T-cell (primary cell): ENCODE measurements at places on chromosomes 5 and 9.

DNA sequence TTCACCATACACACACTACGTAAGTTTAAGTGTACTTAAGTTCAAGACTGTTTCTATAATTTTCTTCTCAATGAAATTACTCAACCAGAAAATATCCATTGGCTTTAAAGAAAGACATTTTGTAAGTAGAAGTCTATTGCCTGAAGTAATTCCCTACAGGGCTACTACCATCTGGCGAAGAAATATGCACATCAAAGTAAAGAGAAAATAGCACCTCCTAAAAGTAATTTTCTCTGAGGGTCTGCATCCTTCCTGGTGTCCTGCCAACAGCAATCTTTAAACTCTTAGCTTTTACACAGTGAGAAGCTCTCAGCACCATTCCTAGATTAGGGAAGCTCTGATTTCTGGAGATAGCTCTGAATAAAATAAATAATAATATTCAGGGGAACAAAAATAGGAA, 498.5 kb upstream of the TYRP1 start:
- DNase-seq, result no peak

DNA sequence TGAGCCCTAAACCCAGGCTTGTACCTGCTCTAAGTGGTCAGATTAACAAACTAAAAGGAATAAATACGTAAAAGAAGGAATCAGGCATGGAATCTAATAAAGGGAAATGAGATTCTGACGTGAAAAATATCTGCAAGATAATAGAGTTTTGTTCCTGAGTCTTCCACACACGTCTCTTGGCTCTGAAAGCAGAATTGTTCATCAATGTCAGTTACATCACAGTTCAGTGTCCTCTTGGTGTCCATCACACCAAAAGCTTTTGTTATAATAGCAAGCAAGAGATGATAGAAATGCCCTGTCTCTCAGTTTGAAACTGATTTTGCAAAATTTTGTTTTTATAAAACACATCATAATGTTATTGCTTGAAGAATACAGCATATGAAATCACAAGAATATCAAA, 34.7 kb upstream of the NMUR2 start:
- no peak for DNase-seq

GRCh38 chr5:128305341-128305740, 221.8 kb downstream of the SLC12A2 start:
- no peak for DNase-seq

DNA sequence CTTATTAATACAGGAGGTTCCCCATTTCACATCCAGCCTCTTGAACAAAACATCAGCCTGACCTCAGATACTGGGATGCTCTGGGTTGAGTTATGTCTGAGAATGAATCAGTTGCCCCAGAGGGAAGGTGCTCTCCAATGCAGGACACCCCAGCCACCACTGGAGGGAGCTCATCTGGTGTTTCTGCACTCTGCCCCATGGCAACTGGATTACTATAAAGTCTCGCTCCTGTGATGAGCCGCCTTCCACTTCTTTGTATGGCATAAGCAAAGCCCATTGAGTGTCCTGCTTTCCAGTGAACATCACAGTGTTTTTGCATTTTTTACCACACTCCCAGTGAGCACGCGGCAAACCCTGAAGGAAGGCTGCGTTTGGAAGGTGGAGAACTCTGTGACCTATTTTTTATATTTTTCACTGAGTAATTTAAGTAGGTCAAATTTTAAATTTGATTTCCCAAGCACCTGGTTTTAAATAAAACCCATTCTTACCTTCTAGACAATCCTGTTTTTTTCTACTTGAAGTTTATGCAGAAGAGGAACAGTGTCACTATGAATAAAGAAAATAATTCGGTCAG, 176.9 kb upstream of the WWC1 start:
- no peak for DNase-seq

DNA sequence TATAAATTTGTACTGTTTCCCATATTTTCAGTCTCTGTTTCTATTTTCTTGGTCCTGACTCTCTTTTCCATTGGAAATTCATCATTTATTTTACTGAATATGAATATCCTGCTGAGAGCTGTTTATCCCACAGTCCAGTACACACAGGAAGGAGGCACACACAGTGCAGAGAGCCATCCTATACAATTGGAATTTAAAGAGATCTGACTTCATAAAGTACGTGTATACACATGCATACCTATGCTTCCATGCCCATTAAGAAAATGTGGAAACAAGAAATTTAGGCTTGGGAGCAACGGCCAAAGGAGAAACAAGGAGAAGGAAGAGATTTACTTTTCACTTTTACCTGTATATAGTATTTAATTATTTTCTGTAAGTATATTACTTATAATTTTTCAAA, 99.2 kb downstream of the NFIB start:
- no peak for DNase-seq

DNA sequence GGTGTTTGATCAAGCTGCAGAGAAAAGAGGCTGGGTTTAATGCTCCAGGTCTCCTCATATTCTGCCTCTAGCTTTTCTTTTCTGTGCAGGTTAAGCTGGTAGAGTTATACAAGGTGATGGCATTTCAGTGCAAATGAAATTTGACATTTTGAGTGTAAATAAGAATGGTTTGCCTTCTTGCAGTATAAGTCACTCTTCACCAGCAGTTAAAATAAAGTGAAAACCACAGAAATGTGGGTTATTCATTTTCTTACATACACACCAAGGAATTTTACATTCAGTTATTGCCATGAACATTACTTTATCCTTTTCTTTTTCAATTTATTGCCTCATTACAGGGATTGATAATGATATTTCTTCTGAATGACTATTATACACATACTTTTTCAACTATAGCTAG, 337.5 kb upstream of the PCSK5 start:
- no peak for DNase-seq

- no peak for DNase-seq
Observed at GRCh38 chr9:135363596-135363995, 116.0 kb upstream of the PPP1R26 start.

DNA sequence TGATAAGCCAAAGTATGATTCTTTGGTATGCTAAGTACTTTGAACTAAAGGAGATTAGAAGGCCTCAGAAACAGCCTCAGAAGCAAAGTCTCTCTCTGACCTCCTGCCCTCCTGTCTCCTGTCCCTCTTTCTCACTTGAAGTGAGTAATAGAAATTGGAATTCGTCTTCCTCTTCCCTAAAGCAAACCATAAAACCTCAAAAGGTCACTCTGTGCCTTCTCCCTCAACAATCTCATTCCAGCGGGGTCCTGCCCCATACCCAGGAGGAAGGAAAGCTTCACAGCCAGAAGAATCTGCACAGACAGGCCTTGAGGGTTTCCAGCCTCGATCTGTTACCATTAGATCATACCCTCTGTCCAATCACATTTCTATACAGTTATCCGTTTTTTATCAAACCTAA, 87.8 kb downstream of the HAPLN1 start:
- DNase-seq, result no peak

GRCh38 chr9:134215699-134216448, 51.5 kb upstream of the RNU6ATAC start:
- no peak for DNase-seq
